Astrocyte of the cerebellum (primary cell): ENCODE measurements at places on chromosomes 7 and 10.

GRCh38 chr10:126161691-126162090 lies 226.6 kb downstream of the ADAM12 start:
- no peak for DNase-seq

GRCh38 chr10:46310851-46311250 lies 24.1 kb downstream of the ANTXRL start:
- DNase-seq = no peak

GRCh38 chr10:49280001-49280408 lies 19.0 kb upstream of the C10orf71 start:
- DNase-seq = no peak

DNA sequence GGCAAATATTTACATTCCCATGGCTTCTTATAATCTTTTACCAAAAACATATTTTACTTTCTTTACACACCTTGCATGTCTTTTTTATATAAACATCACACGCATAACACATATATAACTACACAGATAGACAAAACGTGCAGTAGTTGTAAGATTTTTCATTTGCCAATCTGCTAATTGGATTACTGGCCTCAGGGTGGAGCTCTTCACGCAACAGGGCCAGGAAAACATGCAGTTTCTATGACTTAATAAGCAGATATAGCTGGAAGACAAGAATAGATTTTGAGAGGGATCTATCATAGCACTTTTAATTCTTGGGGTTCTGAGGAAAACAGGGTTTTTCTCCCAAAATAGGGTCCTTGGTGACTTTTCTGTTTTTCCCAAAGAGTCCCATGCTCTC lies 12.7 kb downstream of the ACADSB start:
- no peak for DNase-seq
